ENCODE measurements at places on chromosomes 4 and X.

GRCh38 chrX:115687595-115687994 lies 126.6 kb downstream of the PLS3 start:
- DNase-seq: no peak

- no peak for DNase-seq
These were observed 1843.5 kb upstream of the AGA start for GRCh38 chr4:179285696-179286095.

DNA sequence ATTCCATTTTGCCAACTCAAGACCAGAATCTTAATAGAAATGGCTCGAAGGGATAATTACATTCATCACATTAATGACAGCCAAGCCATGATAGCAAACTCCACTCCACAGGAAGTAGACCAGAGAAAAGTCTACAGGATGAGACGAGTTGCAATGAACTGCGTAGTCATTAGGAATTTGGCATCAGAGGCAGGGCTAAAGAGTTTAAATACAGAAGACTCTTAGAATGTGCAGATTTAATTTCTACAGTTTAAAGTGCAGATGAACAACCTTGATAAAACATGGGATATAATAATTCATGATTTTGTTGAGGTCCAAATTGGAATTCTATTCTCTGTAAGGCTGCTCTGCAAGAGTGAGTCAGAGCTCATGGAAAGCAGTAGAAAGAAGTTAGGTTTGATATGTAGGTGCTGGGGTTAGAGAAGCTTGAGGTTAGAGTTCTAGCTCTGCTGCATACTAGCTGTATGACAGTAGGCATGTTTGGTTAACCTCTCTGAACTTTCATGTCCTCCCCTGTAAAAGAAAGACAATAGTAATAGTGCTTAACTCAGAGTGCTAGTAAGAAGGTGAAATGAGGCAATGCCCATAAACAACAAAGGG lies 32.2 kb downstream of the LNX1 start:
- no peak for DNase-seq

GRCh38 chrX:71158603-71159002 lies 14.0 kb downstream of the NLGN3 start:
- DNase-seq: no peak

- no peak for DNase-seq
These were observed 8.0 kb downstream of the IGFBP7 start for GRCh38 chr4:57102050-57102624.

GRCh38 chr4:42607011-42607726 lies 49.7 kb downstream of the ATP8A1 start:
- DNase-seq: no peak

DNA sequence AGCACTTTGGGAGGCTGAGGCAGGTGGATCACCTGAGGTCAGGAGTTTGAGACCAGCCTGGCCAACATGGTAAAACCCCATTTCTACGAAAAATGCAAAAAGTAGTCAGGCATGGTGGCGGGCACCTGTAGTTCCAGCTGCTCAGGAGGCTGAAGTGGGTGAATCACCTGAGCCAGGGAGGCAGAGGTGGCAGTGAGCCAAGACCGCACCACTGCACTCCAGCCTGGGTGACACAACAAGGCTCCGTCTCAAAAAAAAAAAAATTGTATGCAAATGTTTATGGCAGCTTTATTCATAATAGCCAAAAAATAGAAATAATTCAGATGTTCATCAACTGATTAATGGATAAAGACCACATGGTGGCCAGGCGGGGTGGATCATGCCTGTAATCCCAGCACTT lies 9.8 kb upstream of the NOCT start:
- no peak for DNase-seq

- DNase-seq: no peak
These were observed 25.7 kb downstream of the GAB3 start for GRCh38 chrX:154724993-154725756.

GRCh38 chrX:13662355-13662791 lies 9.4 kb downstream of the TCEANC start:
- no peak for DNase-seq

DNA sequence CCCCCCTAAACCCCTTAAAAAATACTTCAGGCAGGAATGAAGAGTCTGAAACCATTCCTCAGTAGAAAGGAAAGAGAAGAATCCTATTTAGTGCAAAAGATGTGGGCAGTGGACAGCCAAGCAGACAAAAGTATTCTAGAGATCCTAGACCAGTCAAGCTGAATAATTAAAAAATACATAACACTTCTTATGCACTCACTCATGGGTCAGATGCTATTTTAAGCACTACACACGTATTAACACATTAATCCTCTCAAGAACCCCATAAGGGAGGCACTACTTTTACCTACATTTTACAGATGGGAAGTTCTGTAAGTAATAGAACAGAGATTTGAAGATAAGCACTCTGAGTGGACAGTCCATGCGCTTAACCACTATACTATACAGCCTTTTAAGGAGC lies 5.9 kb downstream of the TAB3 start:
- DNase-seq: no peak

DNA sequence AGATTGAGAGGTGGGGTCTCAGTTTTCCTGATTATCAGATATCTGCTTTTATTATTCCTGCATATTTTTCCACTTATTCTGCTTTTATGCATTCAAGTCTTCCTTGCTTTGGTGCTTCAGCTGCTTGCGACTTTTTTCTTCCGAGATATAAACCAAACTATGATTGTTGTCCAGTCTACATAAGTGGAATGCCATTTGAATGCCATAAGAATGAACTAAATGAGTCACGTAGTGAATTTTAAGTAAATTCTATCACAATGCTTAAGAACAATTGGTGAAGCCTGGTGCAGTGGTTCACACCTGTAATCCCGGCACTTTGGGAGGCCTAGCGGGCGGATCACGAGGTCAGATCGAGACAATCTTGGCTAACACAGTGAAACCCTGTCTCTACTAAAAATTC lies 189.1 kb downstream of the PCDH18 start:
- no peak for DNase-seq

- DNase-seq: no peak
These were observed 82.6 kb upstream of the MAOA start for GRCh38 chrX:43573441-43574015.

DNA sequence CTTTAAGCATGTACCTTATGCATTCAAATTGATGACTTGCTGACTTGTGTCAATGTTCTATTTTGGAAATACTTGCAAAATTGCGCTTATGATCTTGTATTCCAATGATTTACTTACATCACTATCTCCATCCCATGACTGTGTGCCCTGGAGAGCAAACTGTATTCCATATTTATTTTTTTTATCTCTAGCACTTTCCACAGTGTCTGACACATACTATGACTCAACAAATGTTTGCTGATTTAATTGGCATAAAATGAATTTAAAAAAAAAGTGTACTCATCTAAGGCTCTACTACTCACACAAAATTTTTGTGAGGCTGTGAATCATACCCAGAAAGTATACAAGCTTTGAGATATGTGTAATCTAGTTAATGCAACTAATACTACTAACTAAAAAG lies 1066.8 kb upstream of the ADGRL3 start:
- DNase-seq: no peak

DNA sequence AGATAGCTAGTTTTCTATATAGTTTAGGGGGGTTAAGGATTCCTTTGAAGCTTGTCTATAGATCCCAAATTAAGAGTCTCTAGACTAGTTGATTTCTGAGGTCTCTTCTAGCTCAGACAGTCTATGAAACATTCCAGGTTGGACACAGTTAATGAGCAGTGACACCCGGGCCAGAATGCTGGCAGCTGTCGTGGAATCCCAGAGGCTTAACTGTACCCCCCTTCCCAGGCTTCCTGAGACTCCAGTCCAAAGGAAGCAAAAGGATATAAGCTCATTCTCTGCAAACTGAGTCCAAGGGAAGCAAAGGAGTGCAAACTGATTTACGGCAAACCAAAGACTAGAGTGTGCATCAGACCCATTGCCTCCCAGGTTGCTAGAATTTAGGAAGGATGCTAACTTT lies 62.9 kb downstream of the DCX start:
- no peak for DNase-seq

DNA sequence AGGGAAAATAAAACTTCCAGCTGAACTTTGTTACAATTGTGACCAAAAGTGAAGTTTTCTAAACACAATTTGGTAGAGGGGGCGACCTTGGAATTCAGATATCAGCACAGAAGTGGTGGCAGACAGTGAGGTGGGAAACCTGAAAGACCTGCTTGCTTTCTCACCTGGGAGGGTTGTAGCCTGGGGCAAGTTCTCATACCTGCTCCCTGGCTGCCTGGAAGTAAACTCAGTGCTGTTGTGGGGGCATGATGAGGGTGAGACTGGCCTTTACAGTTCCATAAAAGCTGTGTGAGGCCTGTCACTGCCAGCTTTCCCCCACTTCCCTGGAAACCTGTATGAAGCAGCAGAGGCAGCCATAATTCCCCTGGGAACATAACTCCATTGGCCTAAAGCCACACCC lies 1180.2 kb downstream of the FAM133A start:
- no peak for DNase-seq

DNA sequence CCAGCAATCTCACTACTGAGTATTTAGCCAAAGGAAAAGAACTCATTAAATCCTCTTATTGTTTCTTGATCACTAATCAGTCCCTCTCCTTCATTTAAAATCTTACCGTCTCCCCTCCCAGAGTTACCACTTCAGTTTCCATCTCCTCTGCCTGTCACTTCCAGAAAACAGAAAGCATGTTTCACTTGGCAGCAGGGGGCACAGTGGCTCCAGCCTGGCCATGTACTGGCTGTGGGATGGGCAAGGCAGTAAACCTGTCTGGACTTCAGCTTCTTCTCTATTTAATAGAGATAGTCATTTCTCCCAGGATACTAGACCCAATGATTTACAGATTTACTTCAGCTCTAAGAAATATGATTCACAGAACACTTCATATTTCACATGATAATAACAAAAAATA lies 63.2 kb downstream of the CD40LG start:
- DNase-seq: no peak

DNA sequence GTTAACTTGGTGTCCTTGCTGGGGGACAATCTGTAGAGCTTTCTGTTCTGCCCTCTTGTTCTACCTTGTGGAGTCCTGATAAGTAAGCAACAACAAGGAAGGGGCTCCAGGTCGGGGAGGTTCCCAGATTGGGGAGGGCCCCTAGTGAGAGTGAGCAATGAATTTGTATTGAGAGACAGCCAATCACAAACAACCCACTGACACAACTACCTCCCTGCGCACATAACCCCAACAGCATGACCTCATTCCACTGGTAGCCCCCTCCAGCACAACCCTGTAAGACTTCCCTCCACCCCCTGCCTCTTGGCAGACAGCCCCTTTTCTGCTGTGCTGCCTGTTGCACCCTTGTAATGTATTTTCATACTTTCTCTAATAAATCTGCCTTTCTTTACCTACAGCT lies 19.7 kb upstream of the PNPLA4 start:
- no peak for DNase-seq

DNA sequence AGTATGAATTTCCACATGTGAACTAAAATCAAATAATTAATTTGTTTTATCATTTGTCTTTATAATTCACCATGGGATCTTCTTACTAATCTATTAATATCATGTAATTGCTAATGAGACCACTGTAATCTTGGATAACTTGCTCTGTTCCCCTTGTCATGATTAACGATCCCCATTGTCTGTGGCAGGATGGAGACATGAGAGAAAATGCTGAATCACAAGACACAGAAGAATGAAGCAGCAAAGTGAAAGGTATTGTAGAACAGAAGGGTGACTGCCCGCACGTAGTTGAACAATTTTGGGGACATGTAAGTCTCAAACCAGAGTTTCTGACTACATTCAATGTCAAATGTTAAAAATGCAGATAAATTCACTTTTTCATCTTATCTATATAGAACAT lies 135.2 kb downstream of the EPHA5 start:
- no peak for DNase-seq

DNA sequence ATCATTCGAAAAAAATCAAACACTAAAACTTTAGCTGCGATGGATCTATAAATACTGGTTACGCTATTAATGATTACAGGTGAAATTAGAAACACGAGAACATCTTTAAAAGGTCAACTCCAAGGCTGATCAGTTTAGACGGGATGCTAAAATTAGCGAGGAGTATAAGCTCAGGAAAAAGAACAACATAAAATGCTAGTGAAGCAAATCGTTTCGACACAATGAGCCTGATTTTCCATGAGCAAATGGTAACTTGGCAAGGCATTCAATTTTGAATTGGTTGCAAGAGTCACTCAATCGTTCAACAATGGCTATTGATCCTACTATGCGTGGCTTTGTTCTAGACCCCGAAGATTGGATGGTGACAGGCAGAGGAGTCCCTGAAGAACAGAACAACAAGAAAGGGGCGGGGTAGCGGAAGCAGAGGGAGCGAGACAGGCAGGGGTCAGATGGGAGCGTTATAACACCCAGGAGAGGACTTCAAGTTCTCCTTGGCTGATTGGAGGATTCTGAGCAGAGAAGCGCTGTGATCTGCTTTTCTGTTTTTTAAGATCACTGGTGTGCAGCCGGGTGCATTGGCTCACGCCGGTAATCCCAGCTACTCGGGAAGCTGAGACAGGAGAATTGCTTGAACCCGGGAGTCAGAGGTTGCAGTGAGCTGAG lies 146.5 kb downstream of the RBM47 start:
- DNase-seq: no peak

- no peak for DNase-seq
These were observed 26.4 kb downstream of the ATG4A start for GRCh38 chrX:108117988-108118387.

GRCh38 chr4:104491481-104492182 lies 3.1 kb downstream of the CXXC4 start:
- DNase-seq: no peak

DNA sequence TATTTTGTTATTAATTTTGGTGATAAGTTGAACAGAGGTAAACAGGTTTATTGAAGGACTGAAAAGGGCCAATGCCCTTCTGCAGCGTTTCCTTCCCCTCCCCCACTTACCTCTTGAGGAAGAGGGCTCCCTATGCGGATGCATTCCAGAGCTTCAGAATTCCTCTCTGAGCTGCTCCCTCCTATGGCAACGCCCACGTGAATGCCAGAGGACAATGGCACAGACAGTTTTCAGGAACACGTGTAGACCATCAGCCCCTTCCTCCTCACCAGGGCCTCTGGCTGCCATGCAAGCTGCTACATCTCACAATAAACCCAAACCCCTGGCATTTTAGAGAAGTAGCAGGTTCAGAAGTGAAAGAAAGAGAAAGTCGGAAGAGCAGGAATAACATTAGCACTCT lies 127.9 kb downstream of the CHRDL1 start:
- DNase-seq: no peak

DNA sequence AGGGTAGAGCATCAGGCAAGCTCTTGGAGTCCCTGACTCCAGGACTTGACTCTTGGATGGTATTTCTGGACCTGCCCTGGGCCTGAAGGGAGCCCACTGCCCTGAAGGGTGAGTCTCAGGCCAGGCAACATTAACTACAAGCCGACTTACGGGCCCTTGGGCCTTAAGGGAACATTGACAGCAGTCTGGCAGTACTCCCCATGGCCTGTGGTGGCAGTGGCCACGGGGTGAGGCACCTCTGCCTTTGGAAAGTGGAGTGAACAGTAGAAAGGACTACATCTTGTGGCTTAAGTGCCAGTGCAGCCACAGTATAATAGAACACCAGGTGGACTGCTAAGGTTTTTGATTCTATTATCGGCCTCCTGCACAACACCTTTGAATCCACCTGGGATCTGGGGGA lies 36.3 kb downstream of the SH3BGRL start:
- no peak for DNase-seq

DNA sequence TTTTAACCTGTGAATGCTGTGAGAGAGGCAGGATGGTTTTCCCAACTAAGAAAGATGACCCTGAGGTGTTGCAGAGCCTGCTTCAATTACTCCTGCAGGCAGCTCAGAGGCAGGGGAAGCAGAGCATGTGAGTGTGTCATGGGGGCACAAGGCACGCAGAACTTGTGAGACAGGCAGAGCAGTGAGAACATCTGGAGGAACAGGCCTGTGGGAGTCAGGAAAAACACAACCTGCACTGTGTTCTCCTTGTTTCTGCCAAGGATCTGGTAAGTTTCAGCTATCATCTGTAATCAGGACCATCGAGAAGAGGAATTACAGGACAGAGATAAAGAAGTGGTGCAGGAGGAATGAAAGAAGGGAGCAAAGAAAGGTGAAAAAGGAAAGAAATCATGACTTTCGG lies 741.8 kb upstream of the INTU start:
- DNase-seq: no peak

Data from CD4-positive, CD25-positive, alpha-beta regulatory T cell (primary cell).